Hematopoietic multipotent progenitor cell (in vitro differentiated cells): ENCODE measurements at places on chromosomes 3 and 15. TPM values are rescaled to one million over a fixed set of nuclear protein-coding genes. Genes with fewer than 3 reads are reported as not detected.

Gene DAZL
- total RNA-seq = not detected

DNA sequence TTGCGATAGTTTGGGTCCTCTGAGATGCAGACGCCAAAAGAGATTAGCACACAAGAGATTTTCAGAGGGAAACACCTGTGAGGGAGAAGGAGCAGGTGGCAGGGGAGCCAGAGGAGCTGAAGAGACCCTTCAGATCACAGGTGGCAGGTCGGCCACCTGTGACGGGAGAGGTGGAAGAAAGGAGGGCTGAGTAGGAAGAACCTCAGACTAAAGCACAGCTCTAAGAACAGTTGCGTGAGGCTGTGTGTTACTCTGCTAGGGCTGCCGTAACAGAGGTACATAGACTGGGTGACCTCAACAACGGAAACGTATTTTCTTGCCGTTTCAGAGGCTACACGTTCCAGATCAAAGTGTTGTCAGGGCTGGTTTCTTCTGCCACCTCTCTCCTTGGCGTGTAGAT lies 38.5 kb downstream of the C2CD4A start:
- no peak for DNase-seq

GRCh38 chr3:181623924-181624694 lies 87.6 kb upstream of the SOX2 start:
- no peak for DNase-seq

Gene FGF7
- total RNA-seq = under 0.01 TPM

GRCh38 chr3:178421069-178421468 lies 115.2 kb upstream of the KCNMB2 start:
- DNase-seq = no peak

DNA sequence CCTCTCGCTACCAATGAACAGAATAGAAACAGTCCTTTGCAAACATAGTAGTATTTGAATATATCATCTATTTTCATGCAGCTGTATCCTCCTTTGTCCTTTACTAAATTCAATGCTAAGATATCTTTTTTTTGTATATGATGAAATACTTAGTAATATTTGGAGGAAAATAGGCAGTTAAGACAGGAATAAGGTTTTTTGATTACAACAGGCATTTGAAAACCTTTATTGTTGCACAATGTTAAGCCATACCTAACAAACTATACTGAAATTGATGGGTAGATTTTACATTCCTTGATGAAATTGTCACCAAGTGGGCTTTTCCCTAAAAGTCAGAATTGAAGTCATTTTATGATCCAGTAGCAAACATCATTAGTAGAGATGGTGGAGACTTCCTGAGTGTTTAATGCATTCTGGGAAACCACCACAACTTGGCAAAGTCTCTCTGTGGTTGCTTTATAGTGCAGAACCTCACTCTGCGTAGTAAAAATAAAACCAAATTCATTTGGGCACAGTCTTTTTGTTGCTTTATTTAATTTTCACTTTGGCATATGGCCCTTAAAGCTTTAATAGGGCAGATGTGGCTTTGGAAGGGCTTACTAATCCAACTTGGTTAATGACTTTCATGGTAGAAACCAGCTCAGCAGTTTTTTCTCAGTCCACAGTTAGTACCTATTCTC lies 216.0 kb downstream of the DIPK2A start:
- no peak for DNase-seq
